ENCODE measurements at places on chromosomes 12 and 14.

- peak; percentile 46 for ATAC-seq
- H3K27ac ChIP-seq: peak overlapping the region; percentile 95
- H3K4me1 ChIP-seq: peaks cover 38% of the 10 kb centered on the region
- H3K36me3 ChIP-seq: peaks cover 11% of the 10 kb centered on the region
Measured at GRCh38 chr12:110280392-110280778, 662 bp upstream of the ATP2A2 start.

GRCh38 chr14:35223927-35224326 lies 68.3 kb upstream of the PSMA6 start:
- H3K4me3 ChIP-seq: no peak overlapping the region
- H3K27me3 ChIP-seq: no peaks in the 10 kb centered on the region
- H3K27ac ChIP-seq: no peak overlapping the region
- H3K36me3 ChIP-seq: peaks cover 29% of the 10 kb centered on the region
- H3K4me1 ChIP-seq: peaks cover under 1% of the 10 kb centered on the region

DNA sequence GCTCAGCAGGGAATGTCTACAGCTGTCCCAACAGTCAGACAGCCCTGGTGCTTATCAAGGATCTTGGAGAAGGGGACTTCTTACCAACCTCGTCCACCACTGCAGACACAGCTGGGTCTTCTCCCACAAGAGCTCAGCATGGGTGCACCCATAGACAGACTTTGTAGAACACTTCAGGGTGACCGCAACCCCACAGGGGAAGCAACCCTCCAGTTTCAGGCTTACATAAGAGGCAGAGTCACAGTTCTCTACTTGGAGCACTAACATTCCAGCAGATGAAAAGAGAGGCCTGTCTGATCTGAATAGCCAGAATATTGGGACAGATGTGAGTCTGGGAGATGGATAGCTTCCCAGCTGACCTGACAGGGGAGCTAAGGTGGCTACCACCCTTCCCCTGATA lies 3.5 kb upstream of the CLEC1A start:
- no peak overlapping the region for H3K4me3 ChIP-seq
- H3K4me1 ChIP-seq: no peaks in the 10 kb centered on the region
- H3K27ac ChIP-seq: no peak overlapping the region
- no peaks in the 10 kb centered on the region for H3K36me3 ChIP-seq
- H3K27me3 ChIP-seq: peaks cover 69% of the 10 kb centered on the region

- H3K36me3 ChIP-seq: peaks cover 6% of the 10 kb centered on the region
- peaks cover 27% of the 10 kb centered on the region for H3K4me1 ChIP-seq
- H3K4me3 ChIP-seq: peak overlapping the region; percentile 92
- peak; percentile 18 for ATAC-seq
- H3K27me3 ChIP-seq: no peaks in the 10 kb centered on the region
Measured at GRCh38 chr12:56333197-56333678, 562 bp downstream of the PAN2 start.

DNA sequence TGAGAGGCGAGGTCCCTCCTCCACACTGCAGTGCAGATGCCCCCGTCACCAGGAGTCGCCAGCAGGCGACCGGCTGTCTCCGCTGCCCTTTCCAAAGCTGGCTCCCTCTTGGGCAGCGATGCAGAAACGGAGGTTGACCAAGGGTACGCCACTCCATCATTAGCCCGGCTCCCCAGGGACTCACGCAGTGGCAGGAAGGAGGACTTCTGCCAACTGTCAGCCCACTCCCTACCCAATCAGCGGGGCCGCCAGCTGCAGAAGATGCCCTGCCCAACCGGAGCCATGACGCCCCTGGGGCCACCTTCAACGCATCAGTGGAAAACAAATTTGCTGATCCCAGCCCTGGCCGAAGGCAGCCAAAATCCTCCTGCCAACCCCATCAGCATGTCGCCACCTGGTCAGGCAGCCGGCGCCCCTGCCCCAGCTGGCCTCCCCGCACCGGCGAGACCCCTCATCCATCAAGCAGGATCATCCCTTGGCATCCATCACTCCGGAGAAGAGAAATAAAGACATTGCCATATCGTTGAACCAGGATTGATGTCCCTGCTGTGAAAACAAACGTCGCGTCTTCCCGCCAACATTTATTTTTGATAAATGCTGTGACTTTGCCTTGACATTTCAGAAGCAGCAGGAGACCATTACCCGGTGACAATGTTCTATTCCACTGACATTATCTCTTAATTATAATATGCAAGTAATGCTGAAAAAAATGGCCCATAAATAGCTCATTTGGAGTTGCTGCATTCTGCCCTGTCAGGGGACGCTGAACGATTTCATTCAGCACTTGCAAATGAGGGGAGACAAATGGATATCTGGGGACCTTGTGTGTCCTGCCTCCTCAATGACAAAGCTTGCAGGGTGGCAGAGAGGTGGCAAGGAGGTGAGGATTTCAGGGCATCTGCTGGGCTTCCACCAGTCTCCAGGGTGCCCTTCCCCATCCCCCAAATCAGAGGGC lies 105.1 kb downstream of the SCARB1 start:
- H3K27ac ChIP-seq: no peak overlapping the region
- H3K4me3 ChIP-seq: no peak overlapping the region
- peaks cover 68% of the 10 kb centered on the region for H3K27me3 ChIP-seq

Data from stimulated activated memory B cell treated with anti-CD40 and anti-IgM and Interleukin-4, amounts not matched to agents 10 μg/mL and 1 μg/mL and 100 μg/mL, for 72 hours (primary cell).